ENCODE measurements at places on chromosomes 12 and 14.

GRCh38 chr14:66045572-66046021 is 440.6 kb upstream of the CCDC196 start:
- no peak for DNase-seq

- DNase-seq = no peak
Observed at GRCh38 chr12:82650627-82651337, 35.9 kb upstream of the TMTC2 start.

- no peak for DNase-seq
Observed at GRCh38 chr12:131752451-131752850, 41.6 kb downstream of the SFSWAP start.

- no peak for DNase-seq
Observed at GRCh38 chr12:7719946-7720730, 8.9 kb downstream of the DPPA3 start.

GRCh38 chr12:127310548-127310947 is 956.4 kb upstream of the TMEM132C start:
- DNase-seq = no peak

- DNase-seq = no peak
Observed at GRCh38 chr12:89476904-89477595, 47.5 kb downstream of the GALNT4 start.

- DNase-seq = no peak
Observed at GRCh38 chr14:73785336-73785833, 66.2 kb upstream of the PTGR2 start.

DNA sequence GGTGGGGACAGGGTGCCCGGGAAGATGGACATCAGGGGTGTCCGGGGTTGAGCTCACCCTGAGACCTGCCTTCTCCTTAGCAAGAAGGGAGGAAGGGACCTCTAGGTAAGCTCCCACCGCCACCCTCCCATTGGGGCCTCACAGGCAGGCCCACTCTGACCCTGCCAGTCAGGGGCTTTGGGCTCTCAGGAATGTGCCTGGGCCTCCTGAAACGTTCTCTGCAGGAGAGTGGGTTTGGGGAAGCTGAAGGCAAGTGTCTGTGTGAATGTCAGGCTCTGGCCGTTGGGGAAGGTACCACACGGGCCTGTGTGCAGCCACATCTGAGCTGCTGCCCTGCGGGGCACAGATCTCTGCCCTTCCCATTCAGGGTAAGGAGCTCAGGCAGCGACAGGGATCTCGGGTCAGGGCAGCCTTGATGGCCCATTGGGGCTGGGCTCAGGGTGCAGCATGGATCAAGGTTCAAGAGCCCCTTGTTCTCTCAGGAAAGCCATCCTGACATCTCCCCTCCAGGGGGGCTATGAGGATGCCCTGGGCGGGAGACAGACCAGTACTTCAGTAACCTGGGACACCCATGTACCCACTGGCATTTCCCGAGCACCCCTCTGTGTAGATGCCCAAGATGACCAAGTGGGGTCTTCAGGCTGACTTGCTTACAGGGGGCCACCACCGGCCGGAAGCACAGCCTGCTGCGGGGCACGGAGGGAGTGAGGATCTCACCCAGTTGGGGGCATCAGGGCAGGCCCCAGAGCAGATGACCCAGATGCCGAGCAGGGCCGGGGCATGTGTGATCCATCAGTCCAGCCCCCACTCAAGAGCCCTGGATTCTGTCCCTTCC is 29.7 kb downstream of the FAM222A start:
- DNase-seq = no peak

GRCh38 chr14:100882991-100883788 is 20.3 kb downstream of the RTL1 start:
- no peak for DNase-seq

DNA sequence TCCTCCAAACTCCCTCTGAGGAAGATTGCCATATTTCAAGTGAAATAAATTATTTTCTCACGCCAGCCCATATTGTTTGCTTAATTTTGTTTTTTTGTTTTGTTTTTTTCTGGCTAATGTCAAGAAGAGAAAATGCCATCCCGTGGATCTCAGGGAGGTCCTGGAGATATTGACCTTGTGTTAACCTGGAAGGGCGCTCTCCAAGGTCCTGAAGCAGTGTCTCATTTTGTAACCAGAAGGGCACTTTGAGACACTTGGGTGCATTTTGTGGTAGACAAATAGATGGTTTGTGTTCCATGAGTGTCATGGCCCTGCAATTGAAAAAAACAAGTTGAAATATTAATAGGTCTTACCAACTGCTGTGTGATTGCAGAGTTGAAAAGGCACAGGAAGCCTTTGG is 268.9 kb downstream of the SUDS3 start:
- peak; percentile 5 for DNase-seq

GRCh38 chr12:4960030-4960429 is 50.3 kb downstream of the KCNA1 start:
- DNase-seq = no peak

GRCh38 chr14:39212693-39213092 is 21.0 kb upstream of the MIA2 start:
- DNase-seq = no peak

GRCh38 chr12:116924558-116925453 is 14.1 kb downstream of the FBXW8 start:
- DNase-seq = peak; percentile 58

DNA sequence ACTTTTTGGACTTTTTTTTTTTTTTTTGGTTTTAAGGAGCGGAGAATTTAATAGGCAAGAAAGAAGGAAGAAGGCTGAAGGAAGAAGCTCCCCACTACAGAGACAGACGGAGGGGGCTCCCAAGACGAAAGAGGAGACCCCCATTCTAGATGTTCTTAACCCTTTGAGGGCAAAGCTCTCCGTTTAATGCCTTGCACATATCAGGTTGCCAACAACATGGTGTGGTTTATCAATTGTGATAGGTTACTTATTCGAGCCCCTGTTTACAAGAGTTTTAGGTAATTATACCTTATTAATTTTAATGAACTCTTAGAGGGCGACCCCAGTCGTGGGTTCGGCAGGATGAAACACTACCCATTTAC is 1.2 kb upstream of the FBXO33 start:
- DNase-seq = no peak

GRCh38 chr14:98906123-98906995 is 365.6 kb downstream of the BCL11B start:
- no peak for DNase-seq

GRCh38 chr12:92138144-92138543 is 7.5 kb downstream of the BTG1 start:
- no peak for DNase-seq

DNA sequence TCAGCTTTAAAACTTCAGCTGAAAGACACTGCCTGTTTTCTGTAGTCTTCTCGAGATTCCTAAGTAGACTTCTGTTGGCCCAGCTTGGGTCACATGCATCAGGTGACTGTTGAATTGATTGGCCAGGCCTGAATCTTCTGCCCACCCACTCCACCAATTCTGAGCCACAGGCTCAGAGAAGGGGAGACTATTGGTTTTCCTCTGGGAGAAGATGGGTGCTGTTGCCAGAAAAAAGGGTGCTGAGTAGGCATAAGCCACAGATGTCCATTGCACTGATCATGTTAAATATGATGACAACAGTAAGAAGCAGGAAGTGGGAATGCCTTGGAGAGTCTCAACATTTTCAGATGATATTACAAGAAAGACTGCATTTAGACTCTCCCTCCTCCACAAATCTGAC is 6.8 kb upstream of the SPTLC2 start:
- DNase-seq = no peak

- DNase-seq = peak; percentile 34
Observed at GRCh38 chr14:35944847-35945246, 118.7 kb downstream of the BRMS1L start.

GRCh38 chr14:101559624-101560533 is 1.4 kb upstream of the DIO3 start:
- peak; percentile 21 for DNase-seq

GRCh38 chr12:99253068-99253467 is 394.5 kb upstream of the GARIN6 start:
- no peak for DNase-seq

- DNase-seq = no peak
Observed at GRCh38 chr14:73223049-73223448, 14.3 kb upstream of the PAPLN start.

- no peak for DNase-seq
Observed at GRCh38 chr12:105927564-105927963, 211.2 kb downstream of the NUAK1 start.

DNA sequence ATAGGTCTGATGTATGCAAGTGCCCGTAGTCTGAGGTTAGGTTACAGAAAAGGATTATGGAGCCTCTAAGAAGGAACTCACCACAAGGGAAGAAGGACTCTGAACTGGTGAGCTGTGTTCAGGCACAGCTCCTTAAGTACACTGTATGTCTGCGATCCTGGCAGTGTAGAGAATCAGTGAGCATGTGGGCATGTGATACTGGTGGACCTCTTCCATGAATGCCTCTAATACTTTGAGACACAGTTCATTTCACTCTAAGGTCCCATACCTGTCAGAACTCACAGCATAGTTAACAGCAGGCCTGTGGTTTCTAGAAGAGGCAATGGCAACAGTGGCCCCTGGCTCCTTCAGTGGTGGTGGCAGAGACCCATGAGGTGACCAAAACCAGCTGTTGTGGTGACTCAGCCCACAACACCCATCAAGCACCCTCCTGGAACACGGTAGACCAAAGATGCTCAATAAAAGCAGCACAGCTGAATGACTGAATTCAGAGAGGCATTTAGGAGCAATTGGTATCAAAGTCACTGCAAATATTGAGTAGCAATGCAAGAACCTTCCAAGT is 6.9 kb upstream of the OR6J1 start:
- peak; percentile 29 for DNase-seq

DNA sequence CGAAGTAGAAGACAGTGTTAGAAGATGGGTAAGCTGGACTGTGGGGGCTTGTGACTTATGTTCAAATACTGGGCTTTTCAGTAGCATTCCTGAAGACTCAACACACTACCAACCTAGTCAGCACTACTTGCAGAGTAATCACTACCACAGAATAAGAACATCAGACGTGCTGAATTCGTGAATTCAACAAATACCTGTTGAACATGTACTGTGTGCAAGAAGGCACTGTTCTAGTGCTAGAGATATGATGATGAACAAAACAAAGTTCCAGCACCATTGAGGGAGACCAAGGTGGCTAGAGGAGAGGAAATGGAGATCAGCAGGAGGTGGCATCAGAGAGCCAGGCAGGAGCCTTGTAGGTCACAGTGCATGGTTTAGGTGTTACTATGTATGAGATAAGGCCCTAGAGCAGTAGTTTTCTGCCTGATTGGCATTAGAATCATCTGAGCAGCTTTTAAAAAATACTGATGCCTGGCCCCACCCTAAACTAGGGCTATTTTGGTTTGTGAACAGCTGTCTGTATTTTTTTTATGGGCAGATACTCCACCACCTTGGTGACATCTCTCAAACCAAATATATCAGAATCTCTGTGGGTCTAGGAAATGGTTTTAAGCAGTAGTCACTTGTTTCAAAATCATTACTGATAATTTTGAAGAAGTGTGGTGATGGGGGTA is 26.8 kb downstream of the FERMT2 start:
- no peak for DNase-seq

GRCh38 chr12:1531654-1532374 is 62.6 kb downstream of the FBXL14 start:
- DNase-seq = no peak

DNA sequence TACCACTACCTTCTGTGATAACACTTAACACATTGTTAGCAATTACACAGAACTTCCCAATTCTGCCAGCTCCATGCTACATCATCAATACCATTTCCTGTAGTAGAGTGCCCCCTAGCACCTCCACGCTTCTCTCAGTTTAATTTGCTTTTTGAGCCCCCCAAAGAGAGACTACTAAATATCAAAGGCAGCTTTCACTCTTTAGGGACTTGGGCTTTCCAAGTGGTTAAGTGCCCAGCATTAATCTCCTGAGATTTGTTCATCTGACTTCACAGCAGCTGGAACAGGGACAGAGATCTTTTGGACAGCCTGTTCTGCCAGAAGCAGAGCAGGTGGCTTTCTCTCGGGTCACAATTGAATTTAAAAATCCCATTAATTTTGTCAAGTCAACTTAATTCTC is 954.9 kb downstream of the DIO2 start:
- DNase-seq = no peak

- no peak for DNase-seq
Observed at GRCh38 chr14:59148334-59148900, 40.0 kb upstream of the DAAM1 start.

GRCh38 chr12:52838609-52839435 is 4.7 kb upstream of the KRT79 start:
- no peak for DNase-seq

DNA sequence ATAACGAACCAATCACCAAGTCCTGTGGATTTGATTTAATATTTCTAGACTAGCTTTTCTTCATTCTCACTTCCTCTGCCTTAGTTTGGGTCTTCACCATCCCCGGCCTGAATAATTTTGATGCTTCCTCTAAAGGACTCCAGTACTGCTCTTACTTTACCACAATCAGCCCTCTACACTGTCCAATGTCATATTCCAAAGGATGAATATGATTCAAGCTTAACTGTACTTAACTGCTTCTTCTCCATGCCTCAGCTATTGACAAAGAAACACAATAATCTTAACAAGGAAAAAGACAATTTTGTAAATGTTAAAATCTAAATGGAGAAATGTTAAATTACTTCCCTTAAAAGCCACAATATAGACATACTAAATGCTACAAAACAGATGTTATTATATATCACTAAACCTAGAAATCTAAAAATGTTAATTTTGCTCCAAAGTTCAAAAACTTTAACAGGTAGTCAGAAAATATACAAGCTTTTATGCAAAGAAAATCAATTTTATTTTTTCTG is 70.2 kb downstream of the STXBP6 start:
- no peak for DNase-seq

DNA sequence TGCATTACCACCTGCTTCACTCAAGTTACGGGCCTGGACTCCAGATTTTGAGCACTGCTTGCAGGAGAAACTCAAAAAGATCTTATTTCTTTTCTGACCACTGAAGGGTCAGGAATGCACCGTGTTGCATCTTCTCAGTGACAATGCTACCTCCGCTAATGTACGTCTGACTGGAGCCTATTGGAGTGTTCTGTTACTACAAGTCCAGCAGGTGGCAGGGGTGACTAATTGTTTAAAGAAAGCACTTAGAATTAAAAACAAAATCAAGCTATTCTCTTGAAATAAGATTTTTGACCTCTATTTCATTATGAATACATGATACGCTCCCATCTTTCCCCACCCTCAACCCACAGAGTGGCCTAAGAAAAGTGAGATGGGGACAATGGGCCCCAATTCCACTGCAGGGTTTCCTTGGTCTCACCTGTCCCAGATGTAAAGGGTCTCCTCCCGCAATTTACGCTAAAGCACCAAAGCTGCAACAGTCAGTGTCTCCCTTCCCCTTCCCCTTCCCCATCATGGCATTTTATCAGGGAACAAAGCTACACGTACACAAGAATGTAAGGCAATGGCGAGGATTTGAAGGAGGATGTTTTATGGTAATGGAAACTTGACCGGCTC is 2.2 kb downstream of the TBPL2 start:
- DNase-seq = peak; percentile 36

DNA sequence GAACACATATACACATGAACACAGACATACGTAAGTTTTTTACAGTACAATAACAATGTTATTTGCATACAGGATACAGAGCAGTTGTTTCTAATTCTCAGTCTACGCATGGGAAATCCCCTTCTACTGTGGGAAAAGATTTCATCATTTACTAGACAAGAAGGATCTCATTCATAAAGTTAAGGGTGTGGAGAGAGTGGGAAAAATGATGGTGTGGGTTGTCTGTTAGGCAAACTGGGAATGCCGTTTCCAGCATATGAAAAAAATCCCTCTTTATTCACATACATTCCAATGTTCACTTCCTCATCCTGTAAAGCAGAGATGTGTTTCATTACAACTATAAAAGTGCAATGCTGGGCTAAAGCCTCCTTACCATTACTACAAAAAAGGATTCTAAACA is 120.9 kb downstream of the SINHCAF start:
- DNase-seq = no peak

Data from activated CD4-positive, alpha-beta T cell treated with anti-CD3 and anti-CD28 coated beads for 48 hours (primary cell).